ENCODE measurements at places on chromosomes 5 and 9.

DNA sequence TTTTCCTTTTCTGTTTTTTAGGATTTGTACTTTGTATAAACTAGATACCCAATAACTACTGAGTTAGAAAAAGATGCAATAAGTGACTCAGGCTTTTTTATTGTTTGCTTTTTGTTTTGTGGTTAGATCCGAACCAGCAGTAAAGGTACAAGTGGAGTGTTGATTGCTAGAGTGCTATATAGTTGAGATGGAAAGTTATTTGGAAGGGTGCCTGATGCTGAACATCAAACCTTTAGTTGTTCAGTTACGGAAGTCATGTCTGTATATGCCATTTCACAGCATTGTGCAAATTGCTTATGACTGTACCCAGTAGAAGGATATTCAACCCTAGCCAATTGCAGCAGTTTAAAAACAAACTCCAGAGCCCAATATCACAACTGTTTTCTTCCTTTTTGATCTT is 285.1 kb downstream of the MAT2B start:
- DNase-seq, result no peak

DNA sequence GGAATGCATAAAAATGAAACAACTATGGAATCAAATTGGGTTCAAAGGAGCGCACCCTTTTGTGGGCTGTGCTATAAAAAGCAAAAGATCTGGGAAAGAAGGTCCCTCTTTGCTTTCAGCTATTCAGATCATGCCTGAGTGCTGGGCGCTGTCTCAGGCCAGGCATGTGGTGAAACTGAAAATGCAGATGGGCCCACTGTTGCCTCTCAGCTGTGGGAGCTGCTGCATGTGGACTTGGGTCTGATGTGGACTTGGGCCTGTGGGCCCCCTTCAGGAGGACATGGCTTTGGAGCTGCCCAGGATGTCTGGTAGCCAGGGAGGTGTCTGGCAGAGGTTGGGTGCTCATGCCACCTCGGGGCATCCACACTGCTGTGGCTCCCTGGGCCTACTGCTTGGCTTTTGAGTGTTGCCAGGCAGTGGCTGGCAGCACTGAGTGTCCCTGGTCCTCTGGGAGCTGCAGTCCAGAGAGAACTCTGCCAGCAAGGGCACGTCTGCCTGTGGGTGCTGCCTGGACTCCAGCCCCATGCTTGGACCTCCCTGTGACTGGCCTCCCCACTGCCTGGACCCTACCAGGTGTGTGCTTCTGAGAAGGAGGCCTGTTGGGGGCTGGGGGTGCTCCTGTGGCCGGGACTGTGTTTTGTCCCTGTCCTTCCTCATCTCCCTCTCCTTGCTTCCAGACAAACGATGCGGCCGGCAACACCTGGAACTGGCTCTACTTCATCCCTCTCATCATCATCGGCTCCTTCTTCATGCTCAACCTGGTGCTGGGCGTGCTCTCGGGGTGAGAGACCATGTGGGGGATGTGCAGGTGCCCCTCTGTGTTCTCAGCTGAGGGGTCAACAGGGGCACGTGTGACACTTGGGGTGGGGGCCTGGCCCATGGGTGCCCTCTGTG is 74.3 kb downstream of the CACNA1B start:
- no peak for DNase-seq

DNA sequence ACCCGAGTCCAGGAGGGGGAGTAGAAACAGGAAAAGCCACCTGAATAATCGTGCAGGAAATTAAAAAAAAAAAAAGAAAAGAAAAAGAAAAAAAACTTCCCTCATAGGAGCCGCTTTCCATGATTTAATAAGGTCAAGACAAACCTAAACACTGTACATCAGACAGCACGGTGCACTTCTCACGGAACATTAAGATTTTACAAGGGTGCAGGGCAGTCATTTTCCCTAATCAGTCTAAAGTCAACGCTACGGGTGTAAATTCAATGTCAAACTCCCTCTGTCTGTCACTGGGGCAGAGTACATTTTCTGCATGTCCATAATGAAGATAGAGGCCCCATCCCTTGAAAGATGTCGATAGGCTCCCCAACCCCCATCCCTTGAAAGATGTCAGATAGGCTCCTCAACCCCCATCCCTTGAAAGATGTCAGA is 139.7 kb downstream of the TSSK1B start:
- no peak for DNase-seq

DNA sequence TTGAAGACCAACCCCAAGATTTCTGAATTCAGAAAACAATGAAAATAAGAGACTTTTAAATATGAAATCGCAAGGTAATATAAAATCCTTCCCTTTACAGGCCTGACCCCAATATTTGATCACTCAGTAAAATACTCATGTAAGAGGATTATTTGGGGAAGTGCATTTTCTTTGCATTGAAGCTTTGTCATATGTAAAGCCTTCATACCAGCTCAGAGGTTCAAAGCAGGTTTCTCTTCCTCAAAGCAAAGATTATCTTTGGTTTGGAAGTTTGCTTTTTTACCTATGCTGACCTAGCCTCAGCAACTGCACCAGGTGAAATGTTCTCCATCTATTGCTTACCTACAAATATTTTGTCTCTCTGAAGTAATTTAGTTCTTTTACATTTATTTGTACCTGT is 106.5 kb upstream of the PARP8 start:
- DNase-seq, result peak; percentile 37

DNA sequence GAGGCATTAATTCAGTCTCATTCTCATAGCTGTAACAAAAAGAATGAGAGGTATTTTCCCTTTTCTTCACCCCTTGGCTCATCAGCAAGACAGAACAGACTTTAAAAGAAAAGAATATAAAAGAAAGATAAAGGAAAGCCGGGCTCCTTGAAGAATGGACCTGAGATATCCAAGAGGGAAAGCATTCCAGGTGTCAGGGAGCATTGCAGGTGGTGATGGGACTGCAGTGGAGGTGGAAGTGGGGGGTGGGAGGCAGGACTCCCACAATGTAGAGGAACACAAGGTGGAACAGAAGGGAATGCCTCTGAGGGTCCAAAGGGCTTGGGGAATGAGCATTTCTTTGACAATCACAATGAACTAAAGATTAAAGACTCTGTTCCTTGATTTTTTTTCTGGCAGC is 10.7 kb upstream of the PUM3 start:
- no peak for DNase-seq

DNA sequence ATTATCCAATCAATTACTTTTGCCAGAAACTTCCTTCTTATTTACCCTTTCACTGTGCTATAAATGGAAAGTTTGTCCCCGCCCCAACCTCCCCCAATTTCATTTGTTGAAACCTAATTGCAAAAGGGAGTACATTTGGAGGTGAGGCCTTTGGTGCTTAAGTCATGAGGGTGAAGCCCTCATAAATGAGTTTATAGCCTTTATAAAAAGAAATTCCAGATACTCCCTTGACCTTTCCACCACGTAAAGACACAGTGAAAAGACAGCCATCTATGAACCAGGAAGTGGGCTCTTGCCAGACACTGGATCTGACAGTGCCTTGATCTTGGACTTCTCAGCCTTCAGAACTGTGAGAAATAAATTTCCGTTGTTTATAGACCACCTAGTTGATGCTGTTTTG is 82.3 kb downstream of the NUDT12 start:
- DNase-seq, result no peak

- DNase-seq, result peak; percentile 64
These were observed 10.7 kb downstream of the GSN start for GRCh38 chr9:121278477-121279261.

GRCh38 chr9:79572608-79573411 is 1.0 kb downstream of the TLE4 start:
- peak; percentile 75 for DNase-seq

GRCh38 chr9:26566141-26566540 is 326.5 kb downstream of the CAAP1 start:
- no peak for DNase-seq

GRCh38 chr9:77589046-77589795 is 58.9 kb downstream of the GNA14 start:
- no peak for DNase-seq

- no peak for DNase-seq
These were observed 2209.2 kb downstream of the MAT2B start for GRCh38 chr5:165714598-165714997.

DNA sequence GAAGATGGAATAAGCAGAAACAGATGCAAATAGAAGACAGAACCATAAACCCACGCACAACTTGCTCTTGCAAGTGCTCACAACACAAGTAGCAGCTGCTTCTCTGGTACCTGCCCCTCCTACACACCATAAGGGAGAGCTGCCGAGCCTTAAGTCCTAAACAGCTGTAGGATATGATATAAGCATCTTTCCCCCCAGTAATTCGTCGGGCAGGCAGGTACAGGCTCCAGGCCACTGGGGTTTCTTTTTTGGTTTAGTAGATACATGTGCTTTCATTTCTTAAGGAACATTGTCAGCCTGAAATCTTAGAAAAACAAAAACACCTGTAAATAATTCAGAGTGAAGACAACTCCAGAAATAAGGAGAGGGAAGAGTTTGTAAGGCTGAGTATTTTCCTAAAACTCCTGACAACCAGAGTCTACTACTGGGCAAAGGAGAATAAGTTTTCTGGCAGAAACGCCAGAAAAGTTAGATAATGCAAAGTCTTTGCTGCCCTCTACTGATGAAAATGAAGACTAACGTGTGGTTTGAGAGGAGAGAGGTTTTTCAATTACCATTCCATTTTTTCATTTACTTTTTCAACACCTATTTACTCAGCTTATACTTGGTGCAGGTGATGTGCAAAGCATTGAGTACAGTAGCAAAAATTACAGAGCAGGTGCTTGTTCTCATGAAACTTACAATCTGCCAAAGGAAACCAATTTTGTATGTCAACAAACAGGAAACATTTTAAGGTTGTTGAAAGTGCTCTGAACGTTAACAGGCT is 20.1 kb upstream of the TCERG1 start:
- DNase-seq, result peak; percentile 25

DNA sequence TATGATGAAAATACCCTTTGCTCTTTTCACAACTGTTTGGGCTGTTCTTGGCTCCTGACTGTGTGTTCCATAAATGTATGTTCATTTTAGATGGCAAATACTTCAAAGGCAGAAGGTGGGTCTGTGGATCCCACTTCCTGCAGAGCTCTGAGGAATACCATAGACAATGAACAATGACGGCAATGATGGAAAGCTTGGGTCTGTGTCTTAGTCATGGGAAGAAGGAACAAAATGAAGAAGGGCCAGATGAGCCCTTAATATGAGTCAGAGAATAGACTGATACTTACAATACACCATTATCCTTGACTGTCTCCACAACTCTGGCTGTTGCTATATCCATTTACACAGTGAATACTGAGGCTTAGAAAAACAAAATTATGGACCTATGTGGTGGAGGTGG is 126.0 kb downstream of the SLIT3 start:
- DNase-seq, result no peak

DNA sequence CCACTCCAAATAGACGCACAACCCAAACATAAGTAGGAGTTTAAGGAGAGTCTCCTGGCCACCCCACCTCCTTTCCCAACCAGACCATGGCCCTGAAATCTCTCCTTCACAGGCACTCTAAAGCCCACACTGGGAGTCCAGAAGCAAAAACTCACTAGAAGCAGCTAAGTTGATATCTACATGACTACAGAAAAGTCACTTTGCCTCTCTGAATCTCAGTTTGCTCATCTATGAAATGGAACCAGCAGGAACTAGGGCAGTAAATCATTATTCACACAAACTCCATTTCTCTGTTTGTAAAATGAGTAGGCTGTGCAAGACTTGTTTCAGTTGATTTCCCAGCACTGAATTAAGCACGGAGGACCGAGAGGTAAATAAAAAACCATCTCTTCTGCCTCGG is 4.1 kb upstream of the WWC1 start:
- DNase-seq, result no peak

- DNase-seq, result no peak
These were observed 16.6 kb downstream of the SPTLC1 start for GRCh38 chr9:92098638-92099037.

GRCh38 chr9:130111786-130112537 is 58.3 kb downstream of the GPR107 start:
- no peak for DNase-seq

DNA sequence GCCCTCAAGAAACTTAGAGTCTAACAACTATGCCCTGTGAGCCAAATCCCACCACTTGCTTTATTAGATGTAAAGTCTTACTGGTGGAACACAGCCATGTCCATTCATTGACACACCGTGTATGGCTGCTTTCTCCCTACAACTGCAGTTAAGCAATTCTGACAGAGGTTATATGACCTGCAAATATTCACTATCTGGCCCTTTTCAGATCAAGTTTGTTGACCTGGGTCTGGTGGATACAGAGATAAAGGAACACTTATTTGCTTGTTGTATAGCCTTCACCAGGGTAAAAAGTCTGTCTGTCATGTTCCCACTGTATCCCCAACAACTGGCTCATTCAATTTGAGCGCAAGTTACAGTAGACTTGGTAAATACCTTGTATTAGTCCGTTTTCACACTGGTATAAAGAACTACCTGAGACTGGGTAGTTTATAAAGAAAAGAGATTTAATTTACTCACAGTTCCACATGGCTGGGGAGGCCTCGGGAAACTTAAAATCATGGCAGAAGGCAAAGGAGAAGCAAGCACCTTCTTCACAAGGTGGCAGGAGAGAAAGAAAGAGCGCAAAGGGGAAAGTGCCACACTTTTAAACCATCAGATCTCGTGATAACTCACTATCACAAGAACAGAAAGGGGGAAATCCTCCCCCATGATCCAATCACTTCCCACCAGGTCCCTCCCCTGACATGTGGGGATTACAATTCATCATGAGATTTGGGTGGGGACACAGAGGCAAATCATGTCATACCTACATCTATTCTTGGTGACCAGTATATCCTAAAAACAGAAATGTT is 27.9 kb downstream of the DEPDC1B start:
- no peak for DNase-seq

GRCh38 chr5:63043792-63044191 is 465.2 kb downstream of the LRRC70 start:
- DNase-seq, result no peak

GRCh38 chr9:136962163-136962562 is 10.1 kb downstream of the LCN12 start:
- no peak for DNase-seq

Data from suppressor macrophage (primary cell).